ENCODE measurements at places on chromosomes 7 and 10.

- no peak for DNase-seq
Observed at GRCh38 chr10:72242675-72243074, 26.6 kb upstream of the ASCC1 start.

DNA sequence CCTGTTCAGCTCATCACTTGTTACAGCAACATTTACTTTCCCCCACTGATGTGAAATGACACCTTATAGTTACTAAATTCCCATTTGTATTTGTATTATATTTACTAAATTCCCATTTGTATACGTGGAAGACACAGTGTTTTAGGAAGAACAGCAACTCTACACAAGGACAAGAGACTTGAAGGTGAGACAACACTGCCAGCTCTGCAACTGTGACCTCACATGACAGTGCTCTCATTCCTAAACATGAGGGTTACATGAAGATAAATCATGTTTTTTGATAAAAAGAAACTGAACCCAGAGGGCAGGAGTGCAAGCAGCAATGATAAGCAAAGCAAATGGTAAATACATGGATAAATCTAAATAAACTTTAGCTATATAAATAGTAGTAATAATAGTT is 60.3 kb downstream of the ATAD1 start:
- DNase-seq: no peak

DNA sequence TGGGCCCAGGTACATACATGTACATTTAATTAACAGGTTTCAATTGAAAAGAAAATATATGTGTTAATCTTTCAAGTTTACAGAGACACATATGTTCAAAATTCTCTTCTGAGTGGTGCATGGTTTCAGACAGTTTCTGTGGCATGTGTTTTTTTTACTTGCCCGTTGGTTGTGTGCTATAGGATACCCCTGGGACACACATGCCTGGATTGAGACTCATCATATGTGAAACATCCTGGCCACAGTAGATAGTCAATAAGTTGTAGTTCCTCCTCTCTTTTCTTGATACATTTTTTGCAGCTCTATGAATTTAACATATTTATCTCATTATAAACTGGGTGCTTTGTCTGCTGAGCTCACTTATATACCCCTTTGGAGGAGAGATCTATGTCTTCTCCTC is 207.8 kb upstream of the CTBP2 start:
- DNase-seq: no peak

DNA sequence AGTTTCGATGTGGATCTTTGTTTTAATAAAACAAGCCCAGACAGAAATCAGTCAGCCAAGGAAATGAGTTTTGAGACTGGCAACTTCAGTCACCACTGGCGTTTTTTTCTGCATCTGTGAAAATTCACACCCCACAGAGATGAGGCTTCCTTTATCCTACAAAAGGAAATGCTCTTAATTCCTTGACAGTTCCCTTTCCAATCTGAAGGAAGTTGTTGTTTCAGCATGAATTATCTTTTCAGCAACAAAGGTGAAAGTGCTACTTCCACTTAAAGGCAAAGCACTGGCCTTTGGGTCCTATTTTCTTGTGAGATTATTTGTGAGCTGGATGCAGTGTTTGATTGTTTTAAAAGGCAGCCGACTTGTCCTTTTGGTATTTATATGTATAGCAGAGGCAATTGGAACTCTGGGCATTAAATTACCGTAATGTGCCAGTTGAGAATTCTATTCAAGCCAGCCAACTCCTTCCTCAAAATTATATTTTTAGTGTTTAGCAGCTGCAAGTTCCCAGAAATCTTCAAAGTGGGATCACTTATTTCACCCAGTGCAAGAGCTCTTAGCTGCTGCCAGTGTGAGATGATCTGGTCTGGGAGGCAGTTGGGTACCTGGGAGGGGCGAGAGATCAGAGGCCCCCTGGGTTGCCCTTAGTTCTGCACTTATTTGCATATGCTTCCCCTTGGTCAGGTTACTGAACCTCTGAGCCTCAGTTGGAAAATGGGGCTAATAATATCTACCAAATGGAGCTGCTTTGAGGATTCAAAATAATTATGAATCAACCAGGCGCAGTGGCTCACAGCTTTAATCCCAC is 427.1 kb downstream of the GALNT17 start:
- no peak for DNase-seq

DNA sequence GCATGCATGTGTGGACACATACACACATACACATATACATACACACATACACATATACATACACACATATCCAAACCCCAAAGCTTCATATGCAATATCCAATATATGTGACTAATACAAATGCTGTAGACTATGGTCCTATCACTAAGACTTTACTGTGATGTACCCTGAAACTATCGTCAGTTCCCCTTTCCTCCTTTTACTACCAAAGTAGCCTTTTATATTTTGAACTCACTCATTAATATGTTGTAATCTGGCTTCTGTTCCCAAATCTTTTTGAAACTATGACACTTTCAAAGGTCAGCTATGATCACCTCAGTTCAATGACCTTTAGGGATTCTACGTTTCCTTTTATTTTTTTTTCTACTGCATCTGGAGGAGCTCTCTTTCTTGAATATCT is 64.8 kb upstream of the TFEC start:
- DNase-seq: no peak

- DNase-seq: no peak
Observed at GRCh38 chr10:17237915-17238444, 9.9 kb downstream of the VIM start.

DNA sequence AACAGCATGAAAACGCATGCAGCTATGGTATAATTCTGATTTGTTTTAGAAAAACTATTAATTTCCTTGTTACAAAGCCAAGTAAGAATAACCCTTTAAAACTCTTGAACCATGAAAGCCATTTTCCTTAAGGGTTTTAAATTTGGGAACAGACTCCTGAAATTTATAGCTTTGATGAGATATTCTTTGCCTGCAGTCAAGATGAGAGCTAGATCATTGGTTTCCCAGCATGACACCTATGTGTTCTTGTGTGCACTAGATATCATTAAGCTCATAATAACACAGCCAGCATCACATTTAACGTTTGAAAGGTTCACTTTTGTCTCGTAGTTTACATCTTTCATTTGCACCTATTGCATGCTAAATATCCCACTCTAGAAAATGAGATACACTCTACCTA is 202.2 kb downstream of the PHF14 start:
- DNase-seq: no peak

DNA sequence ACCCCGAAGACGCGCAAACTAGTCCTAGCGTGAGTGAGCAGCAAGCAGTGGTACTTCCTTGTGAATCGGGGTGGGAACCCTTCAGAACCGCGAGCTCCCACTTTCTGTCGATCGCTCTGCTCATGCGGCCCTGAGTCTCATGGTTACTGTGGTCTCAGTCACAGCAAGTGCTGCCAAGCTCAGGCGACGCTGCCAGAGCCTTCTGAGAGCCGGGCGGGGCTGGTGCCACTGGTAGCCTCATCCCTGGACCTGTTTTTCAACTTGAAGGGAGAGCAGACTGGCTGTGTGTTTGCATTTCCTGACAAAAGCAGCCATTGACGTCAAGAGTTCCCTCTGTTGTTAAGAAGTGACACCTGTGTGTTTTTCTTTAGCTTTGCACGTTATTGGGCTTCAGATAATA is 32.9 kb upstream of the BHLHA15 start:
- DNase-seq: no peak

- no peak for DNase-seq
Observed at GRCh38 chr7:151925446-151926335, 30.6 kb upstream of the GALNTL5 start.

- DNase-seq: no peak
Observed at GRCh38 chr7:68417002-68417401, 1181.3 kb upstream of the AUTS2 start.

- no peak for DNase-seq
Observed at GRCh38 chr7:150992833-150993302, 2.1 kb downstream of the NOS3 start.

DNA sequence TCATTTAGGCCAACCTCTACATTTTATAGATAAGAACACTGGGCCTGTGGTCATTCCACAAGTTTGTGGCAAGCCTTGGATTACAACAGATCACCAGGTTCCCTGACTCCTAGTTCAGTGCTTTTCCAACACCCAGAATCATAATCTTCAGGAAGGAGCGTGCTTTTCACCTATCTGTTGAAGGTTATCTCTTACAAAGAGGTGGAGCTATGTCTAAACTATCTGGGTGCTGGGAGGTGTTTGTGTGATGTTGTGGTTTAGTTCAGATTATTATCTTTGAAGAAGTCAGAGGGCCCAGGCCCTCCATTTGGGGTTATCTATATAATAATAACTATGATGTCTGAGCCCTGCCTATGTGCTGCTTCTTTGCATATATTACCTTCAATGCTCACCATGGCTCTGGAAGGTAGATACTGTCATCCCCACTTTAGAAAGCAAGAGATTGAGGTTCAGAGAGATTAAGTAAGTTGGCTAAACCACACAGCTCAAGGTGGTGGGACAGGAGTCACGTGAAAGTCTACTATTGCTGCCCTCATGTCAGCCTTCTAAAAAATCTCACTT is 24.0 kb downstream of the IL2RA start:
- no peak for DNase-seq

Measured in esophagus squamous epithelium (tissue), 5 donors.